Left lobe of liver (tissue), 2 donors: ENCODE measurements at places on chromosomes 3 and 15.
A peak's percentile ranks its signal among the peaks of the same experiment; 100 is the strongest.

DNA sequence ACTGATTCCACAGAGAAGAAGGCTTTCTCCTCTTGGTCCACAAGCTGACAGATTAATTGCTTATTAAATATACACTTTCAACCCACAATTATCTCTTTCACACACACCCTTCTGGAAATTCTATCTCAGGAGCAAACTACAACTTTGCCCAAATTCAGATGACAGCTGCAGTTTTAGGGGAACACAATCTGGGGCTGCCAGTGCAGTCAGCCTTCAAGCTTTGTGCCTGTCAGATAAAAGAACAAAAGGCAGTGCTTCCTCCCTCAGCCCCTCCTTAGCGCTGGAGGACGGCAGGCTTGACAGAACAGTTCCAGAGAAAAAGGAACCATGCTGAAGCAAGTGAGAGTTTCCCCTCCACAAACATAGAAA, 99.6 kb downstream of the TMCC1 start:
- DNase-seq: no peak

DNA sequence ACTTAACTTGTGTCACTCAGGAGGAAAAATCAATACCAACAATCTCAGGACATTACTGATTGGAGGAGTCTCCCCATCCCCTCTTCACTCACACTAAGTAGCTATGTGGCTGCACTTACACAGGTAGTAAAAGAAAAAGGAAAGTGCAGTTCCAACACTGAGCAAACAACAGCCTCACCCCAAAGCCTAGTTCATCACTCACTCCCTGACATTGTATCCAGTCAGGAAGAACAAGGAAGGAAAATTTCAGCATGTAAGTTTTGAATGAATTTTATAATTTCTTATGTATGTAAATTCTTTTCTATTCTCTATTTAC, 273.4 kb downstream of the IGSF11 start:
- no peak for DNase-seq

DNA sequence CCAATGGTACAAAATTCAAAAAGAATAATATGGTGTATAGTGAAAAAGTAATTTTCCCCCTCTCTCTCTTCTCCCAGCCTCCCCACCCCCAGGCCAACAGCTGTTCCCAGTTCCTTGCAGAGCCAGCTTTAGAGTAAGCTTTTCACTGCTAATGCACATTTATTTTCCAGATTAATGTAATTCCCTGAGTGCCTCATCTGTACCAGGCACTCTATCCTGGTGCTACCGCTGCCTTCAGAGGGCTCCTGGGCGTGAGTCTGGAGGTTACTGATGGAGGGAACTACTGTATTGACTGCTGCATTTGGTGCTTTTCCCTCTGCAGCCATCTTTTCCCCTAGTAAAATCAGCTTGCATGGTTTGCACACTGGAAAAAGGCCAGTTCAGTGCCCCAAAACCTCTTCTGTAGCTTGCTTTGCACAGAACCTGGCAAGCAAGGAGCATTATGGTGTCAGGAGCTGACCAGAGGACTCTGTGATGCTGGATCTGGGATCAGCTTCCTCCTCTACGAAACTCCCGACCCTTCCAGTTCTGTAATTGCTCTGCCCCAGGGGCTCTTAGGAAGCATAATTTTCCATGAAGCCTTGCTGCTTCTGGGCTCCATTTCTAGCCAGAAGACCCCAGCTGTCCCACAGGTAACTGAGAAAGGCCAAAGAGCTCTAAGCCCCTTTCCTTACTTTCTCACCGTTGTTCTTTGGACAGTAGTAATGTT, 8.5 kb upstream of the USP3 start:
- DNase-seq: peak; percentile 40

DNA sequence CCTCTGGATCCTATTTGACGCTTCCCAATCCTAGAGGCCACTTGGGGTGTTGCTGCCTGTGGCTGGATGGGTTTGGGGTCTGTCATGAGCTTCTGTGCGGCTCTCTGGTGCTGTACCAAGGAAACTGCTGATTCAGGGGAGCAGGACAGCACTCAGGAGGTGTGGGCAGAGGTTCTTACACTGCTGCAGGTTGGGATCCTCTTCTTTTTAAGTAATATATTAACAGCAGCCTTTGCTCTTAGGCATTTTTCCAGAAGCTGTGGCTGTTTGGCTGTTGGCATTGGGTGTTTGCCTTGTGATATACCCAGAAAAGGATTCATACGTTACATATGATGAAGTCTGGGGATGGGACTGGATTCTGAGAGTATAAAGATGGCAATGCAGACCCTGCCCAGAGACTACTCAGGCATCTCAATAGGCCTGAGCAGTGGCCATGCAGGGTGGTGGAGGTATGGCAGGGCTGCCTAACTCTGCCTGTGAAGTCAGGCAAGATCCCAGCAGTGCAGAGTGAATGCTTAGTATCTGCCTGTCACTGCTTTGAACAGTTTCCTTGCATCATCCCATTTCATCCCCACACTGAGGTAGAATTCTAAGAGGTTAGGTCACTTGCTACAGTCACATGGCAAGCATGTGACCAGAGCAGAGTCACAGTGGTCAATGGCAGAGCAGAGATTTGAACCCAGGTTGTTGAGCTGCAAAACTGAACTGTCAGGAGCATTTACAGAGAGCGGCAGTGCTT, 3.9 kb downstream of the ABHD6 start:
- DNase-seq: peak; percentile 57

DNA sequence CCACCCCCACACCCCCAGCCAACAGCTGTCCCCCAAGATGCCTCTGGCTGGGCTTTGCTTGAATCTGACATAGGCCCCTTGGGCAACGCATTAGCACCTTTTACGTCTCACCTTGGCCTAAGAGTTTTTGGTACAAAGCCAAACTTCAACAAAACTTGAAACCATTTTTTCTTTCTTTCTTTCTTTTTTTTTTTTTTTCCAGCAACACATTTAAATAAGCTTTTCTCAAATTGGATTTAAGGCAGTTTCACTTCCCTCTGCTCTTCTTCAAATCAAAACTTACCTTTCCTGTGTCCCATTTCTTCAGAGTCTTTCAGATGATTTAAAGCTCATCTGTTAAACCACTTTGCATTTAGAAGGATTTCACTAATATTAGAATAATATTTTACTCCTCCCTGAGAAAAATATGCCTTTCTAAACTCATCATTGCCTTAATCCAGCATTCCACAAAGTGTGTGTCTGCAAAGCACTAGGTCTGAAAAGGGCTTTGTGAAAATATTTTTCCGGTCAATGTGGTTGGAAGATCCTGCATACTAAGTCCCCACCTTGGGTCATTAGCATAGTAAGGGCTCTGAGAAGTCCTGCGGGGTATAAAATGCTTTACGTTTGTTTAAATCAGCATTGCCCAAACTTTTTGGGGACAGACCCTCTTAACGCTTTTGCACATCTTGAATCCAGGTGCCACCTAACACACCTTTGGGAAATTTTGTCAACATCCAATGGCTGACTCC, 217.0 kb downstream of the TLE3 start:
- DNase-seq: no peak

GRCh38 chr3:32177702-32178198, 60.7 kb upstream of the CMTM8 start:
- DNase-seq: peak; percentile 79

- no peak for DNase-seq
Observed at GRCh38 chr3:192867645-192868044, 50.0 kb downstream of the MB21D2 start.
